NCI-H2081 (cell line): ENCODE measurements at places on chromosomes 16 and 17.

- no peak for DNase-seq
Measured at GRCh38 chr17:81885454-81885853, 5.9 kb downstream of the ALYREF start.

DNA sequence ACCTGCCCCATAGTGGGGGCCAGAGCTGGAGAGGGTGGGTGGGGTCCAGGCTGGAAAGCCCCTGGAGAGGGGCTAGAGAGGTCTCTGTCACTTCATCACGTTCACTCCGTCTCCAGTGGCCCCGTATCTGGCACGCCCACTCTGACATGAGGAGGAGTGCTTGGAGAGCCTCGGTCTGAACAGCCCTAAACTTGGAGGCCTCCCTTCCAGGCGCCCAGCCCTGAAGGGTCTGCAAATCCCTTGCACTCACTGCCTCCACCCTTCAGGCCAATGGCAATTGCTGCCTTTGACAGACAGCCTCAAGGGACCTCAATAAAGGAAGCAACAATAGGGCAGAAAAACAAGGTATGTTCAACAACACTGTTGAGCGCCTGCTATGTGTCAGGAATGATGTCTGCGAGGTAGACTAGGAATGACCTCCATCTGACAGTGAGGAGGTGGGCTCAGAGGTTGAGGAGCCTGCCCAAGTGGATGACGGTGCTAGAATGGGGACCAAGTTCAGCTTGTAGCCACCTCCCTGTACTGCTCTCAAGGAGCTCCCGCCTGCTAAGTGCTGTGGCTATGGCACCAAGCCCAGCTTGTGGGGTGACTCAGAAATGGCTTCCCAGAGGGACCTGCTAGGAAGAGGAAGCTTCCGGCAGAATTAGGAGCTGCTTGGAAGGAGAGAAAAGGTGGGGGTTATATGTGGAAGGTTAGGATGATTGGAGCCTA is 2.9 kb upstream of the EPX start:
- DNase-seq = no peak

DNA sequence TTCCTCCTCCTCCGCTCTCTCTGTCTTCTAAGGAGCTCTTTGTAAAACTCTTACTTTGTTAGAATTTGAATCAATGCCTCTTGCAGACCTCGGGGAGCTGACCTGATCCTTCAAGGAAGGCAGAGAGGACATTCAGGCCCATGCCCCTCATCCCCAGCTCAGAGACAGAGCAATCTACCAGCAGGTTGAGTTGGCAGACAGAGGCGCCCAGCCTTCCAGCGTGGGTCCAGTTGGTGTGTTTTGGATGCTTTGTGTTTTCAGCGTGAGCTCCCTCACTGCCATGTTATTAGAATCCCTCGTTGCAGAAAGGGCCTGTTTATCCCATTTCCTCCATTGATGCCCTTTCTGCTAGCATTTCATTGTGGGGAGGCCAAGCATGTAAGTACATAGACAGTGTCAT is 167.1 kb downstream of the CMIP start:
- no peak for DNase-seq

DNA sequence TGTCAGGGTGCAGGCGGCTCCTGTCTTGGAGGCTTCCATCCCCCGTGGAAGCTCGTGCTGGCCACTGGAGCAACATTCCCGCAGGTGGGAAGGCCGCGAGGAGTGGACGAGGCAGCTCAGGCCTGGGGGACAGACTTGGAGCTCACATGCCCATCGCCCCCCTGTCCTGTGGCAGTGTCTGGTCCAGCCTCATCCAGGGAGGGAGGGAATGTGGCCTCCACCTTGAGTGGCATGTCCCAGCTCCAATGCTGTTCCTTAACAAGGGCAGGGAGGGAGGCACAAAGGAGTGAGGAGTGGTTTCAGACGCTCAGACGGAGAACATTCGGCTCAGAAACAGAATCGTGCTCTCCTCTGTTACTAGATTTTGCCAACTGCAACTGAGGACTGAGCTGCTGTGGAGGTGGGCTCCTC is 159.4 kb upstream of the CHMP6 start:
- DNase-seq = peak; percentile 76

DNA sequence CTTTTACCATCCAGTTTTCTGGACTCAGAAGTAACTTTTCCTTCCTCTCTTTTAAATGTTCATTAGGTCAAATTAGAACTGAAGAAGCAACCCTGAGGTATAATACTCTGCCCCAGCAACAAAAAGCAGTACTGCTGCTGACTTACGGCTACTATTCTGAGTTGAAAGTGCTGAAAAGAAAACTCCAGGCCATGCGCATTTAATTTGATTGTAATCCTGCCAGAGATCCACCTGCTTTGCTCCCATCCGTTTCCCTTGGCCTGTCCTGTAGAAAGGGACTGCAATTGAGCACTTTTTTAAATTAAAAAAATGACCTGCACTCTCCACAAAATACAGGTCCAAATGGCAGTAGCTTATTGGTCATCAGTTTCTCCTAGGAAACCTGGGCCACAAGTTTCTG is 61.6 kb downstream of the PITPNC1 start:
- no peak for DNase-seq
